Stimulated activated CD4-positive, alpha-beta T cell treated with anti-CD3 and anti-CD28 coated beads, Interleukin-15, amount 100 ng/mL, for 48 hours (primary cell): ENCODE measurements at places on chromosomes 16 and 17.

DNA sequence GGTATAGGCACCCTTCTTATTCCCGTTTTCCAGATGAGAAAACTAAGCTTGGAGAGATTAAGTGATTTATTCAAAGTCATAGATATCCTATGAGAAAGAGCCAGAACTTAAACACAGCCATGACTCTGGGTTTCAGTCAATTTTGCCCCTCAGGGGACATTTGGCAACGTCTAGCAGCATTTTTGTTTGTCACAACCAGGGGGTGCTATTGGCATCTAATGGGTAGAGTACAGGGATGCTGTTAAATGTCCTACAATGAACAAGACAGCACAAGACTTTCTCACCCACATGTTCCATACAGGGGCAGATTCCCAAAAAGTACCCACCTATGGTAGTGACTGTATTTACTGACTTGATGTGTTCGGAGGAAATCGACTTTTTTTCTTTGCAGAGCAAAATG, 4.8 kb upstream of the SHISA9 start:
- DNase-seq: no peak

DNA sequence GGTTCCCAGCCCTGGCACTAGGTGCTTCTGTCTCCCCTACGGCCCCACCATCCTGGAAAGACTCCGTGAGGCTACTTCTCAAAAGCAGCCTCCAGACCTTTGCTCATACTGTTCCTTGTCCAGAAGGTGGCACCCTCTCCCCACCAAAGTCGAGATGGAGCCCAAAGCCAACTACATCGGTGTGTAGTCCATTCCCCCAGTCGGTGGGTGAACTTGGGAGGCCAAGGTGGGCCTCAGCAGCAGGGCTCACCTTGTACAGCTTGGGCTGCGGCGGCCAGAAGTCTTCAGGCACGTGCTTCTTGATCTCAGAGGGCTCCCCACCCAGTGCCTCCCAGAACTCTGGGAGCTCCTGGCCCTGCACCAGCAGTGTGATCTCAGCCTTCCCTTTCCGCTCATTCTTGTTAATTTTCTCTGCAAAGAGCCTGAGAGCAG, 10.2 kb downstream of the FLII start:
- DNase-seq: peak; percentile 48

GRCh38 chr16:10765772-10766171, 22.1 kb downstream of the NUBP1 start:
- DNase-seq: no peak

GRCh38 chr16:85616607-85617321, 3.6 kb downstream of the GSE1 start:
- no peak for DNase-seq

DNA sequence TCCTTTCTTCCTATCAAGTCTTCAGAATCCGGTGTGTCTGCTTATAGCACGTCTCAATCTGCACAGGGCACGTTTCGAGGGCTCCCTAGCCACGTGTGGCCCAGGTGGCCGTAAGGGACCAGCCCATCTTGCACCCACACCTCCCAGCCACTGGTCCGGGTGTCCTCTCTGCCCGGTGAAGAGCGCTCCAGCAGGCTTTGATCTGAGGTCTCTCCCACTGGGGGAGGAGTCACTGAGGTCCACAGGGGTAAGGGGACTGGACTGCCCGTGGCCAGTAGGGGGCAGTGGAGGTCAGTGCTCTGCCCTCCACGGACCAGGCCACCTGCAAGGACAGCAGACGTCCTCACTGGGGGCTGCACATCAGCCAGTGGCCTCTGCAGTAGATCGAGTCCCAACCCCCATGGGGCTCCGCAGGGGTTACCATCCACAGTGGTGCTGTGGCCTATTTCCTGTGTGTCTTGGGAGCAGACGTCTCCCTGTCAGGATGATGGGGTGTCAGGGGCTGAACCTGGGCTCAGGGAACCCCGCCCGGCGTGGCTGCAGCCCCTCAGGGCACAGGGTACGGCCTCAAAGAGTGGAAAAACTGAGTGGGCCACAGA, 204.1 kb upstream of the CIBAR2 start:
- DNase-seq: no peak

DNA sequence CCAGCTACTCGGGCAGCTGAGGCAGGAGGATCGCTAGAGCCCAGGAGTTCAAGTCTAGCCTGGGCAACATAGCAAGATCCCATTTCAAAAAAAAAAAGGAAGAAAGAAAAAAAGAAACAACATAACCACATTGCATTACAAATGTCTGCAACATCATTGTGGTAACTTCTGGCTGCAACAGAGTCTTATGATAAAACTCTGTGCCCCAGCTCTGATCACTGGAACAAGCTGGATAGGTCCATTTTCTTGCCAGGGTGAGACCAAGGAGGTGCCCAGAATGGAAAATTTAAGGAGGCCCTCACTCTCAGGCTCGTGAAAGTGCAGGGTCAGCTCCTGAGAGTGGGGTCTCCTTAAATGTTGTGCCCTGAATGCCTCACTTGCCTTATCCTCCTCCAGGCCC, 37.8 kb upstream of the KDM8 start:
- no peak for DNase-seq

GRCh38 chr16:75761108-75761507, 34.8 kb upstream of the CPHXL start:
- no peak for DNase-seq

- DNase-seq: no peak
Observed at GRCh38 chr16:78628461-78629045, 529.1 kb downstream of the WWOX start.

- DNase-seq: no peak
Observed at GRCh38 chr17:16040710-16041251, 41.2 kb downstream of the TTC19 start.

DNA sequence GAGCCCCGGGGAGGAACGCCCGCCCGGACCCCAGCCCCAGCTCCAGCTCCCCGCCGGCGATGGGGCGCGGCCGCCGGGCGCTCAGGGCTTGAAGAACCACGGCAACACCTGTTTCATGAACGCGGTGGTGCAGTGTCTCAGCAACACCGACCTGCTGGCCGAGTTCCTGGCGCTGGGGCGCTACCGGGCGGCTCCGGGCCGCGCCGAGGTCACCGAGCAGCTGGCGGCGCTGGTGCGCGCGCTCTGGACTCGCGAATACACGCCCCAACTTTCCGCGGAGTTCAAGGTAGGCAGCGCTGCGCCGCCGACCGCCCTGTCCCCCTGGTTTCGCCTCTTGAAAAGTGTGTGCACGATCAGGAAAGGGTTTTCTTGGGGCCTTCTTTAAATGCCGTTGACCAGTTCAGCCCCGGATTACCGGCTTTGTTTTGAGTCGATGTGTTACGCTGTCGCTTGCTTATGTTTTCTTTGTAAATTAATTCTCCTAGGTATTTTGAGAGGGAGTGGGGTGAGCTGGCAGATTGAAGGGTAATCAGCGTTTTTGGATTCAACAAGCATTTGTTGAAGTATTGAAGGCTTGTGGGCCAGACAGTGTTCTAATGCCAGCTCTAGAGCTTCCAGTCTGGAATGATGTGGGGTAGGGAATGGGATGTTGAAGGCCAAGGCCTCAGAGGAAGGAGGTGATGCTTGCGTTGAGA, 681 bp downstream of the USP43 start:
- DNase-seq: no peak

DNA sequence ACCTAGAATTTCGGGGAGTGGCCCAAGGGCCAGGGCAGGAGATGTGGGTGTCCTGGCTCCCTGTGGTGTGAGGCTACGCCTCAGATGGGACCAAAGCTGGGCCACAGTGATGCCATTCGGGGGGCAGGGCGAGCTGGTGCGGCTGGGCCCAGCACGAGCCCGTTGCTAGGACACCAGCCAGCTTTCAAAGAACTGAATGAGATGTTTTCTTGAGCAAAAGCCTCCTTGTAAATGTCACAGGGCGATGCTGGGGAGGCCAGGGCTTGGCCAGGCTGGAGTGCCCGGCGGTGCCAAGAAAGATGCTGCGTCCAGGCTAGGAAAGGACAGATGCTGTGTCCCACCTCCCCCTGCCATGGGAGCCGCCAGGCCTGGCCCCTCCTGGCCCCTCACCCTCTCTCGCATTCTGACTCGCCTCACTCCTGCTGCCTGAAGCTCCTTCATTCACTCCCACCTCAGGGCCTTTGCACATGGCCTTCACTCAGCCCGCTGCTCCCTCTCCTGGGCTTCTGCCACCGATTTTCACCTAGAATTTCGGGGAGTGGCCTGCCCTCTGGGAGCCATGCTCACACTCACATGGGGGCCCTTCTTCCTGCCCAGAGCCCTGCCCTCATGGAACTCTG, 39.1 kb downstream of the CPNE2 start:
- DNase-seq: no peak

- no peak for DNase-seq
Observed at GRCh38 chr16:74902161-74902560, 82.8 kb downstream of the WDR59 start.

GRCh38 chr16:72884037-72884436, 163.9 kb downstream of the ZFHX3 start:
- no peak for DNase-seq

DNA sequence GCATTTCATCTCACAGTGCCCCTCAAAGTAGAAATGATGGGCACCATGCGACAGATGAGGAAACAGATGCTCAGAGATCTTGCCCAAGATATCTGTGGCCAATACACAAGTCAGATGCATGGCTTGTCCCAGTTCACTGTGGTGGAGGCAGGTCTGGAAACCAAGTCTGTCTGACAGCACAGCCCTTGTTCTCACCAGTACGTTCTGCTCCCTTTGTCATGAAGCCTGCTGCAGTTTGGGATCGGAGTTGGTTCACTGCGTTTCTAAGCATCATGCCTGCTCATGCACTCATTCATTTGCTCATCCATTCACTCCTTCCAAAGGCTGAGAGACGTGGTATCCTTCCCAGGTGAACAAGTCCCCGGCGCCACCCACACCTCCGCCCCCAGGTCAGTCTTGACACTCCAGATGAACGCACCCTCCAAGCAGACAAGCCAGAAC, 27.2 kb upstream of the MEAK7 start:
- DNase-seq: no peak

DNA sequence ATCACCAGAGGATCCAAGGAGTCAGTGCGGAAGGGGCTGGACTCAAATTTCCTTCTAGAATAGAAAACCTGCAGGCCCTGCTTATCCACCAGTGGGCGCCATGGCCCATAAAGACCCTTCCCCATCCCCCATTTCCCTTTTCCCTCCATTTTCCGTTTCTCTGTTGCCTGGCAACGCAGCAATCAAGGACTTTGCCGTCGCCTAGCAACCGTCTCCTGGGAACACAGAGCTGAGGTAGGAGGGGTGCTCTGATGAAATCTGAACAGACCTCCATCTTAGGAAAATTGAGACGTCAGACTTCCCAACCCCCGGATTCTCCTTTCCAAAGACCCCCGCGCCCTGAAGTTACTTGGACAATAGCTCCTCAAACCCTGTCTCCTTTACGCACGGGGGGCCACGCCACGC, 5.7 kb downstream of the DLG4 start:
- no peak for DNase-seq

DNA sequence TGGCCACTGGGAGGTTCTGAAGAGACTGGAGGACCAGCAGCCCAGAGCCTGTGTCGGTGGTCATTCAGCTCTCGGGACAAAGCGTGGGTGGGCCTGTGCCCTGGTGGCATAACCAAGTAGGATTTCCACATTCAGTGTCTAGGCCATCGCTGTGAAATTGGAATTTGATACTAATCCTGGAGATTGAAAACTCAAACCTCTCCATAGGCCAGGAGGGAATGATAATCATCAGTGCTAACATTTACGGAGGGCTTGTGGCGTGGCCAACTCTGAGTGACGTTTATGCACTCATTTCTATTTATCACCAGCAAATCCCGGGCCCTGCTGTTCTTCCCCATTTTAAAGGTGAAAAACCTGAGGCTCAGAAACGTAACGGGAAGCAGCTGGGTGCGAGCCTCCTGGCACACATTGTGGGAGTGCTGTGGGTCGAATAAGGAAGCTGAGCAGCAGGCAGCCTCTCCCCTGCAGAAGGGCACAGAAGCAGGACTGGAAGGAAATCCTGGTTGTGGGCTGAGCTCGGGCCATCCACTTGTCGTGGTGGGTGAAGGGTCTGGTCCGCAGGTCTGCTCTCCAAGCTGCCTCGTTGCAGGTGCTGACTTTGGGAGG, 33.1 kb downstream of the RAI1 start:
- DNase-seq: no peak

DNA sequence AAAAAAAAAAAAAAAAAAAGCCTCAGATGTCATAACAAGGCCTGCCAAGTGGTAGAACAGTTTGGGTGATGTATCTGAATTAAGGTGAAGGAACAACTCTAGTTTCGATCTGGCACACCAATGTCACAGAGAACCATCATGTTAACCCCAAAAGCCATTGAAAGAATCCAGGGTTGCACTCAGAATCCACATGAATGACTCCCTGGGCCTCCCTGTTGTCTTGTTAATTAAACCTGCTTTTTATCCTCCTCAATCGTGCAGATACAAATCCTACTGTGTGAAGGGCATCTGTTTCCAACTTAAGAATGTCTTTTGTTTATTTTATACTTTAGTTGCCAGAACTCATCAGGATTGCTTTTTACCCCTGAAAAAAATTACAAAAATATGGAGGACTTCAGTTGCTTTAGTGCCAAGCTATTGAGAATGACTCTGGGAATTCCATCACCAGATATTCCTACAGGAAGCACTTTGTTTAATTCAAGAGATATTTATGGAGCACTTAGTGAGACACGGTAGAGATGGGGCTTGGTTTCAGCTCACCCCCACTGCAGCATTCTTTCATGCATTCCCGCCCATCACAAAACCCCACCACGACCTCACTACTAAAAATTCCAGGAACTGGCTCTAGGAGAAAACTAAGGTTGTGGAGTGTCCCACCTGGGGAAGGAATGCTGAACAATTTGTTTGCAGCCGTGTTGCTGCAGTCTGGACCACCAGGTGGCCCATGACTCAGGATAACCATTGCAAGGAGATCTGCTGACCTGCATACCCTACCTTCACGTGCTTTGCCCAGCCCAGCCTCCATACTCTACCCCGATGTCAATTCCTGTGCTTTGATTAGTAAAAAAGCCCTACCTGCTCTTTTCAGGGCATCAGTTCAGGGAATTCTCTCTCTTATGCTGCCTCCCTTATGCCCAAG, 63.8 kb upstream of the GPRC5B start:
- no peak for DNase-seq

GRCh38 chr17:46178550-46179214, 14.5 kb downstream of the KANSL1 start:
- no peak for DNase-seq

GRCh38 chr17:65679165-65679845, 117.9 kb upstream of the AXIN2 start:
- DNase-seq: no peak

GRCh38 chr16:16120382-16121184, 102.7 kb downstream of the ABCC6 start:
- DNase-seq: no peak

DNA sequence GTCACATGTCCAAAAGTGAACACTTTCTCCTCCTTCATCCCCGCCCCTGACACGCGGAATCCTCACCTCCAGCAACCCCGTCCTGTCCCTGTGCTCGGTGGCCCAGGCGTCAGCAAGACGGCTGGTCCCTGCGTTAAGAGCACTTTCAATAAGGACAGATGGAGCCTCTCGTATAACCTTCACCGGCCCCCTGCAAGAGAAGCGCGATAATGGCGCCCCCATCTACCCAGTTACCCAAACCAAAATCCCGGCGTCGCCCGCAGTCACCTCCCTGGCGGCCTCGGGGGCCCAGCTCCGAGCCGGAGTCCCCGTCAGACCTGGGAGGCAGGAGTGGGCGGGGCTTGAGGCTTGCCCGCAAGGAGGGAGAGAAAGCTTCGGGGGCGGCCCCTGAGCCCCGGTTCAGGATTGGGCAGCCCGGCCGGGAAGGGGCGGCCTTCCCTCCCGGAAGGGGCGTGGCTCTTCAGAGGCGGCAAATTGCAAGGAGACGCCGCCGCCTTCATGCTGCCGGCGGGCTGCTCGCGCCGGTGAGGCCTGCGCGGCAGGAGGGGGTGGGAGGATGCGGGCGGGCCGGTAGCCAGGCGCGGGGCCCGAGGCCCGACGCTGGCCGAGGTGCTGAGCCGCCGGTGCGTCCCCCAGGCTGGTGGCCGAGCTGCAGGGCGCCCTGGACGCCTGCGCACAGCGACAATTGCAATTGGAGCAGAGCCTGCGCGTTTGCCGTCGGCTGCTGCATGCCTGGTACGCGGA, at the start of gene TEDC2:
Gene TEDC2, plus strand, starts transcription at position 463 of the 744 bp plus-strand sequence. Its CDS starts 36 bp downstream, at position 499.
- peak; percentile 95 for DNase-seq
